ENCODE measurements at places on chromosomes 13 and 19.

DNA sequence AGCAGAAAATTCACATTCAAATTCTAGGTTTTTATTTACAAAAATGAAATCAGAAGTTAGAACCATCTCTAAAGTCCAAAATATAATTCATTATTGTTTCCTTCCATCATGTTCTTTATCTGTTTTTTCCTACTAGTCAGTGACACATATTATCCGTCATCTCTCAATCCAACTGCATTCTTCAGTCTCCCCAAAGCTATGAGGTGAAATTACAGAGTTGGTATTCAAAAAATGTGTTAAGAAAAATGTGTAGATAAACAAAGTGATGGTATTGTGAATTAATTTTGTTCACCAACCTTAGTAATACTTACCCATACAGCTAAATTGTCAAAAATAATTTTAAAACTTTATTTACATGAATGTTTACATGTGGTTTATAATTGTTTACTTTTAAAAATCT, 448.7 kb upstream of the MIR17HG start:
- DNase-seq: no peak

- no peak for DNase-seq
Observed at GRCh38 chr19:38660724-38661123, 13.3 kb downstream of the ACTN4 start.

DNA sequence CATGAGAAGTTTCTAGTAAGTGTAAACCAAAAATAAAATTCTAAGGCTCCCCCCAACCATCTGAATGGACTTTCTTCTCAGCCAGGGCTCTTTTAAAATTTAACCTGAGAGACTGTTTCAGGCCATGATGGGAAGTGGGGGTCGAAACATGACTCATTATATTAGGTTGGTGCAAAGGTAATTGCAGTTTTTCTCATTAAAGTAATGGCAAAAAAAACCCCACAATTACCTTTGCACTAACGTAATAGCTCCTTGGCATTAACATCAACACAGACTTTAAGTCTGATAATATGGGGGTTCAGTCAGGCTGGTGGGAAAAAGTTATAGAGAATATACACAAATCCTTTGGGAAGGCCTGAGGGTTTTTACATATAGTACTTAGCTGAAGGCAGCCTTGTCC, 9.4 kb upstream of the SPART start:
- no peak for DNase-seq

DNA sequence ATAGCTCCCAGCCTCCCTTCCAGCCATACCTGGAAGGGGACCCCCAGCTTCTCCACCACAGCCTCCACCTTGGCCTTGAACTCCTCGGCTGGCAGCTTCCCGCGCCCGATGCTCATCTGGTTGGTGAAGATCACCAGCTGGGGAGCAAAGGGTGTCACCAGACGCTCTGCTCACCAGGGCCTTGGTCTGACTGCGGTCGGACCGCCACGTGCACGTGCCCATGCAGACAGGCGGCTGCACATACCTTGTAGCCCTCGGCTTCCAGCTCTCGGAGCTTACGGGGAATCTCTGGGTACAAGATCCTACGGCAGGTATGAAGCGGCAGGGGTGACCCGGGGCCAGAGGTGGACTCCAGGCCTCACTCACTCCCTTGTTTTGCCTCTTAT, 3.4 kb downstream of the PNKP start:
- no peak for DNase-seq

DNA sequence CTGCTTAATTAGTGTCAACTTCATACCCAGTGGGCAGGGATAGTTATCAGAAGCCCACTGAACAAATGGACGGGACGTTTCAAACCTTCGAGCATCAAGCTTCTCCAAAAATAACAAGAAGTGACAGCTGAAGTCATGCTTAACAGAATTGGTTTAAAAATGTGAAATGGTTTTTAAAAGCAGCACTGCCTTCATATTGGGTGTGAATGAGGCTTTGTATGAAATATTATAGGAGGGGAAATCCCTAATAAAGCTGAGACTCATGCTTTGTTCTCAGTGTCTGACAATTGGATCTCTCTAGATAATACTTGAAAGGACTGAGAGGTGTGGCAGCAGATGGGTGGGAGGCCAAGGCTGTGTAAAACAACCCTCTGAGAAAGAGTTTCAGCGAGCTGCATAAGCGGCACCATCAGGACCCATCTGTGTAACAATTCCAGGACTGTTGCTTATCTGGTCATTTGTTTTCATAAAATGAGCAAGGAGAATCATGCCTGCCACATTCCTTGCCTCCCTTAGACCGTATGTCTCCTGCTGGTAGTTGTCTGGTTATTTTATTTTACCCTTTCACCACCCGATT, 667.7 kb downstream of the DIAPH3 start:
- DNase-seq: no peak

- no peak for DNase-seq
Observed at GRCh38 chr13:46544811-46545210, 8.2 kb upstream of the LRCH1 start.

GRCh38 chr19:15448044-15448777, 1.5 kb downstream of the WIZ start:
- DNase-seq: no peak

DNA sequence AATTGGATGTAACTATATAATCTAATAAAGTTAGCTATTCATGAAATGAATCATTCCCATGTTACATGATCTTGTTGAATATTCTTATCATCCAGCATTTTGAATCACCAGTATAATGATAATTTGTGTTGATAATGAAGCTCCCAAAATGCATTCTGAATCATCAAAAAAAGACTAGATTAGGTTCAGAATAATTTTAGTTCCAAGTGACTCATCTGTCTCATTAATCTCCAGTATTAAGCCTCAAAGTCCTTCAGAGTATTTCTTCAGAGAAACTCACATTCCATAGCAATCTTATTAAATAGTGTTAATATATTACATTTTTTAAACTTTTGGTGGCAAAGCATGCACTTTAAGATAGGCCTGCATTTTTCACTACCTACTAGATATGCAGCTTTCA, 207.5 kb downstream of the SLITRK5 start:
- no peak for DNase-seq
